ENCODE measurements at places on chromosomes 5 and 9.

- no peak for DNase-seq
Measured at GRCh38 chr9:122120316-122121071, 27.4 kb upstream of the TTLL11 start.

- DNase-seq: peak; percentile 95
Measured at GRCh38 chr9:128322404-128323211, at the start of the genes COQ4 and TRUB2. TSS of gene COQ4 (plus strand) at chr9:128322839. CDS start at chr9:128322859, 20 bp downstream. TSS of gene TRUB2 (minus strand) at chr9:128322447. CDS start at chr9:128322408, 39 bp downstream.

DNA sequence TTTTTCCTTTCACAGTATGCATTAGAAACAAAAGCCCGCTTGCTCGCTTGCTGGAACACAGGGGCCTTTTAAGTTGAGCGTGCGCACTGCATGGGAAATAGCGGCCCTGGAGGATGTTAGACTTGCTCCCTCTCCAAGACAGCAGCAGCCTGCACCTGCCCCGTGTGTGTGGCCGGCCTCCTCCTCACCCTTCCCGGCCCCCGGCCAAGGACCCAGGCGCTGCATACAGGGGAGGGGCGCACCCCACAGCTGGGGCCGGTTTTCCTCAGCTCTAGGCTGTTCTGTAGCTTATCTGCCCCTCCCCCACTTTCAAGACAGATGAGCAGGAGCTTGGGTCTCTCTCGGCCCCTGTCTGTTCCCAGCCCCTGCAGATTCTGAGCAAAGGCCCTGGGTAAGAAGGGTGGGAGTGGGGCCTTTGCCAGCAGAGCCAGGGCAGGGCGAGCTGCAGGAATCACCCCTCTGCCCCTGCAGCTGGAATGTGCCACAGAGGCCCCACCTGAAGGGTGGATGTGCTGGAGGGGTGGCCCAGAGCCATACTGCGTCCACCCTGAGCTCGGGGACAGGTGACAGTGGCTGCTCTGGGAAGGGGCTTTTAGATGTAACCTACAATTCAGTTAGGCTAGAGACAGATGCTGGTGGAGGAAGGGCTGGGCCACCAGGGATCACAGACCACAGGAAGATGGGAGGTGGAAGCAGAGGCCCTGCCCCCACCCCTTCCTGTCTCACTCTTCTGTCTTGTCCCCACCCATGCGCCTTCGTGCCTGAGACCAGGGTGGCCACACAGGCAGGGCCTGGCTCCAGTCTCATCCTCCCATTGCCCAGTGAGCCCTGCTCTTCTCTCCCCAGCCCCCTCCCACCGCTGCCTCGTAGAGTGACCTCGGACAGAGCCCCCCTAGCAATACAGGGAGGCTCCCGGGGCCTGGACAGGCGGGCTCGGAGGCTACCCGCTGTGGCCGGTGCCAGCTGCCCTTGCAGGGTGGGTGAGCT is 132.4 kb downstream of the DAB2IP start:
- no peak for DNase-seq

DNA sequence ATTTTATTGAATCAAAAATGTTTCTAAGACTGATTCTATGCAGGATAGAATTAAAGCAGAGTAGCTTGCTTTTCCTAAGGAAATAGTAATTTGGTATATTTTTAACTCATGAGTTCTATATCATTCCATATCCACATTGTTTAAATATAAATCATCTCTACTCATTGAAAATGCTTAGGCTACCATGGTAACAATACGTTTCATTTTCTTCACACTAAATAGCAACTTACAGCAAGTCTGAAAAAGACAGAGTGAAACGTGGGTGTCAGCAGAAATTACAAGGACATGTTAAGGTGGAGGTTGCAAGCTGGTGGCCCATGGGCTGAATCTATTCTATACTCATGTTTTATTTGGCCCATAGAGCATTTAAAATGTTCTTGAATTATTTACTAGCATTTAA is 487.9 kb downstream of the ARHGEF28 start:
- DNase-seq: no peak

DNA sequence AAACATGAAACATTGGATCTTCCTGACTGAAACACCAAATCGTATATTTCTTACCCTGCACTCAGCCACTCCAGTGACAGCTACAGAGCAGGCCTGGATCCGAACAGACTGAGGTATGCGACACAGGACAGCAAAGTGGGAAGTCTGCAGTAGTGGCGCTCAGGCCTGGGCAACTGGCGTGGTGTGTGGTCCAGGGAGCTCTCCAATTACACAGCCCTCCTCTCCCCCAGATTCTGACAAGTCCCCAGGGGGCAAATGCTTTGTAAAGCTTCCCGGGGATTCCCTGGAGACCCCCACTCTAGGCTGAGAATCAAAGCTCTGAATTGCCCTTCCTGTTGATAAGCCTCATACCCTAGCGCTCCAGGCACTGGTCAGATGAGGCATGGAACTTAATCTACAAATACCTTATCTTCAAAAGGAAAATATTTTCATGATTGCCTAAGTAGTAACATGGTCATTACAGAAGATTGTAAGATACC is 104.8 kb upstream of the ERCC6L2 start:
- DNase-seq: no peak

- DNase-seq: peak; percentile 88
Measured at GRCh38 chr9:110356639-110357395, 19.2 kb upstream of the TXNDC8 start.

- no peak for DNase-seq
Measured at GRCh38 chr9:113223963-113224362, 2.6 kb downstream of the SLC31A1 start.

GRCh38 chr9:109972026-109972882 is 192.3 kb downstream of the PALM2AKAP2 start:
- peak; percentile 99 for DNase-seq

DNA sequence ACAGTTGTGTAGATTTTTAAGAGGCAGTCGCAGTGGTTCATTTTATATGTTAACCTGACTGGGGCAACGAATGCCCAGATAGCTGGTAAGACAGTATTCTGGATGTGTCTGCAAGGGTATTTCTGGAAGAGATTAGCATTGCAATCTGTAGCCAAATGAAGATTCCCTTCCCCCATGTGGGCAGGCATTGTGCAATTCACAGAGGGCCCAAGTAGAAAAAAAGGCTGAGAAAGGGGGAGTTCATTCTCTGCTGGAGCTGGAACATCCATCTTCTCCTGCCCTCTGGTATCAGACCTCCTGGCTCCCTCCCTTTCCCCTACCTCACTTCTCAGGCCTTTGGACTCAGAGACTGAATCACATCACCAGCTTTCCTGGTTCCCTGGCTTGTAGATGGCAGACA is 70.6 kb downstream of the TENT4A start:
- DNase-seq: peak; percentile 76

DNA sequence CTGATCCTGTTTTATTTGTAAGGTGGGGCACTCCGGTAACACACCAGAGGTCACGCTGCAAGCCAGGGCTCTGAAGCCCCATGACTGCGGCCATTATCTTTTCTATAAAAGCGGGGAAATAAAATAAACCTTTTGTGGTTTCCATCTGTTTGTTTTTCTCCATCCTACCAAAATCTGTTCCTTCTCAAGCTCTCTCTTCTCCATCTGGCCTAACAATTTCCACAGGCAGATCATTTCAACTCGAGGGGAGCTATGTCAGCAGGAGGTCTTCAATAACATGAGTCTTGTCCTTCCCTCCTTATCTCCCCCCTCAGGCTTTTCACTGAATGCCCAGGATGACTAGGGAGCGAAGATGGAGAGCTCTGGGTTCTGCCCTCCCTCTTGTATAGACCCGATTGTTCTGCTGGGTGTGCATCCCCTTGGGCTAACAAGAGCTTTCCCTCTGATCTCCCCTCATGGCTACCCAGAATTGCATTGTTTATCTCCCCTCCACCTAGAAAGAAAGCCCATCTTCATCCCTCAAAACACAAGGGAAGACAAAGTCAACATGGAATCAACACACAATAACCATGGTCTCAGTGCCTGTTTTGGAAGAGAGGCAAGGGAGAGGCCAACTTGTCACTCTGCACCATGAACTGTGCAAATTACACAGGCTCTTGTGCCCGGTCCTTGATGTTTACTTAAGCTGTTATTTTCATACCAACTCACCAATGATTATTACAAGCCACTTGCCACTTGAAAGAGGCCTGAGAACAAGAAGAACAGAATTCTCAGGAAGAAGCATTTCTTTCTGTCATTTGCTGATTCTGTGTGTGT is 187.8 kb downstream of the FANCC start:
- DNase-seq: no peak

DNA sequence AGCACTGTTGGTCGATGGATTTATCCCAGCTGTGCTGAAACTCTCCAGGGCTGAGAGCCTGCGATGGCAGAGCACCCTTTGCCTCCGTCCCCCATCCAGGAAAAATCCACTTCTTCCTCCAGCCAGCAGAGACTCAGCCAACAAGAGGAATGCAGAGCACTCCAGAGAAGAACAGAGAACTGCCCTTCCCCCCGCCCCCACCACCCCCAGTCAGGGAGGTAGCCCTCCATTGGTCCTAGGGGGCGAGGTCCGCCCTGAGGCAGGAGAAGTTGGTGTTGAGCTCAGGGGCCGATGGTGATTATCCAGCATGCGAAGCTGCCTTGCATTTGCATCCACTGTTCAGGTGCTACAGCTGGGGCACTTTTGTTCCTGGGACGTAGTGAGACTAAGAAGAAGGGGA is 9.0 kb downstream of the TLX3 start:
- no peak for DNase-seq

GRCh38 chr5:145904743-145905142 is 31.6 kb upstream of the SH3RF2 start:
- DNase-seq: no peak

- DNase-seq: no peak
Measured at GRCh38 chr9:81546489-81546888, 142.9 kb downstream of the TLE1 start.

GRCh38 chr9:126471084-126471624 is 142.6 kb upstream of the LMX1B start:
- DNase-seq: peak; percentile 100

DNA sequence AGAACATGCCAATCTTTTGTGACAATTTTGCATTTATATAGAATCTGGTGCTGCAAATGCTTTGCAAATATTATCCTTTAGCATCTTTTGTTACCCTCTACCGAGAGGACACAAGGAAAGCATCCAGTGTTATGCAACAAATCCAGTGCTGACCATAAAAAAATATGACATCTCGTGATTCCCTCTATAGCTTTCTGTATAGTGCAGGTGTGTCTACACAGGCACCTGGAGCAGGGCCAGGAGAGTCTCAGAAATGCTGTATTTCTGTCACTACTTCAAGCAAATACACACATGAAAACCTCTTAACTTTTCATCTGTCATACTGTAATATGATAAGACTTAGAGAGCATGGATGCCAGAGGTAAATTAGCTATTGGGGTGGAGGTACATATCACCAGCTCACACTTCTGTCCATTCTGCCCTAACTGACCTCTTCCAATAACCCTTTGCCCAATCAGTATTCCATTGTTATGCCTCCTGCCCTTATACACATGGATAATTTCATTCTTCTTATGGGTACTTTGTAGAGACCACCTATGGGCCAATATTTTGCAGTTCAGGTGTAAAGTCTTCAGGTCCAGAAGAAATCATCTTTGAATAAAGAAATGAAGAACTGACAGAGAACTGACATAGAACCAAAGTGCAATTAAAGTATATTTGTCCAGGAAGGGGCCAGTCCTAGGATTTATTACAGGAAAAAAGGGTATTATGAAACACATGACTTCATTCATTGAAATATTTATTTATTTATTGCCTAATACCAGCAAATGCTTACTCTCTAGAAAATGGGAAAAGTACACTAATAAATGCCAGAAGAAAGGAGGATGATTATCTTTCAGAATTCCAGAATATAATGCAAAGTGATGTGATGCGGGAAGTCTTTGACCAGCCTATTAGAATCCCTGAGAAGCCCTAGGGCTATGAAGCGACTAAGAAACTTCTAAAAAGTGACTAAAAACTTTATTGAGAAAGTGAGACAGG is 106.5 kb downstream of the EPB41L4A start:
- no peak for DNase-seq

GRCh38 chr5:169772688-169773087 is 135.6 kb downstream of the DOCK2 start:
- DNase-seq: no peak

DNA sequence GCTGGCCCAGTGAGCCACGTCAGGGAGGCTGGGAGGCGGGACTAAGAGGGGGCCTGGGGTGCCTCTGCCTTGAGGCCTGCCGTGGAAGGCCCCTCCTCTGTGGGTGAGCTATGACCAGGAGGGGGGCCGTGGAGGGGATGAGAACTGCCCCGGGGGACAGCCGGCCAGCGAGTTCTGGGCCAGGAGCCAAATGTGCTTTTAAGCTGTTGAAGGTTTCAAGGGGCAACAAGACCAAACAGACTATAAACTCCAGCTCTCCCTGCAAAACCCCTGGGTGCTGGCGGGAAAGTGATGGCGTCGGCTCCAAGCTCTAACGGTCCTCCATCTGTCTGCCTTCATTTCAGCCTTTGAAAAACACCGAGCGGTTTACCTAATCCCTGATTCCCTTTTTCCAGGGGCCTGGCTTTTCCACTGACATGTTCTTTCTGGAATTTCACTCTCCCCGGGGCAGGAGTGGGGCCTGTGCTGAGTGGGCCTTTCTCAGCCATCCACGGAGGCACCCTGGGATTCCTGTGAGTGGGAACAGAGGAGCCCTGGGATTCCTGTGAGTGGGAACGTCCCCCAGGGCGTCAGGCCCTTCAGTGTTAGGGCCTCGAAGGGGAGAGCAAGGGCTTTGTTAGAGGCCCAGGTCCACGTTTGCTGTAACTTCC is 65.6 kb downstream of the COL5A1 start:
- no peak for DNase-seq

All from MV-4-11 (cell line).